ENCODE measurements at places on chromosomes 2 and 18.

DNA sequence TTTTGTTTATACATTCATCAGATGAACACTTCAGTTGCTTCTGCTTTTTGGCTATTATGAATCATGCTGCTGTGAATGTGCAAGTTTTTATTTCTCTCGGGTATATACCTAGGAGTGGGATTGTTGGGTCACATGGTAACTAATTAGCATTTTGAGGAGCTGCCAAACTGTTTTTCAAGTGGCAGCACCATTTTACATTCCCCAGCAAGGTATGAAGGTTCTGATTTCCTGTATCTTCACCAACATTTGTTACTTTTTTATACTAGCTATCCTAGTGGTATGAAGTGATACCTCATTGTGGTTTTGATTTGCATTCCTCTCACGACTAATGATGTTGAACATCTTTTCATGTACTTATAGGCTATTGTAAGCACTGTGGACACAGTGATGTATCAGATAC, 53.9 kb downstream of the DYNC1I2 start:
- no peak for DNase-seq

DNA sequence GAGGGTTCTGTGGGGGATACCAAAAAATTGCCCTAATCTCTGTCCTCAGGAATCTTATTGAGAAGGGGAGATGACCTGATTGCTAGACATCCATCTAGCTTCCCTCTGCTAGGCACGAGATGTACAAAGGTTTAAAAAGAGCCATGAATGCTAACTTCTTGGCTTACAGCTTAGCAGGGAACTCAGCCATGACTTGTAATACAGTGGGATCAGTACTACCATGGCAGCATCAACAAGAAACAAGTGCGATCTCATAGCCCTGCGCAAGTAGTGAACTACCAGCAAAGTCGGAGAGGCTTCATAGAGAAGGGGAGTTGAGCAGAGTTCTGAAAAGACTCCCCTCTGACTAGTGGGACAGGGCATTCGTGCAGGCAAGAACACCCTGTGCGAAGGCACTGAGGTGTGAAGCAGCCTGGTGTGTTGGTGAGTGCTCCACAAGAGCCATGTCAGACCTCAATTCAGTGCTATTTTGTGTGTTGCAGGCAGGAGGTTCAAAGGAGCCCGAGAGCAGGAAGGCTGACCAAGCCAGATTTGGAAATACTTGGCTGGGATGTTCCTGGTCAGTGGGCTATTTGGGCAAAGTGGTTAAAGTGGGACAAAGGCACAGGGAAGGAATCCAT, 130.0 kb downstream of the FMNL2 start:
- DNase-seq, result no peak

GRCh38 chr2:71691747-71692441, 238.5 kb downstream of the DYSF start:
- no peak for DNase-seq

DNA sequence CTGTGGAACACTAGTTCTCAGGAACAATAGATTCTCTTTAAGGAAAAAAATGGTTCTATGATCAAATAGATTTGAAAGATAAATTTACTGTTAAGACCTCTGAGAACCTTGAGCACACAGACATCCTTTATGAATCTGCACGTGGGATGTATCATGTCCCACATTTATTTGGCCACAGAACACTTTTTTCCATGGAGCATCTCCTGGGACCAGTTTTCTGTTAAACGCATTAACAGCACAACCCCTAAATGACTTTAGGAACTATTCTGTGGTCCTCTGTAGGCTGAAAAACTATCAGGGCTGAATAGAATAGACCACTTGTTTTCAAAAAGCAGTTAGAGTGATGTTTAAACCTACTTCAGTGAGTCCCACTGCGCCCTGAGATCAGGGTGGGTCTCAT, 132.2 kb upstream of the PID1 start:
- DNase-seq, result no peak

DNA sequence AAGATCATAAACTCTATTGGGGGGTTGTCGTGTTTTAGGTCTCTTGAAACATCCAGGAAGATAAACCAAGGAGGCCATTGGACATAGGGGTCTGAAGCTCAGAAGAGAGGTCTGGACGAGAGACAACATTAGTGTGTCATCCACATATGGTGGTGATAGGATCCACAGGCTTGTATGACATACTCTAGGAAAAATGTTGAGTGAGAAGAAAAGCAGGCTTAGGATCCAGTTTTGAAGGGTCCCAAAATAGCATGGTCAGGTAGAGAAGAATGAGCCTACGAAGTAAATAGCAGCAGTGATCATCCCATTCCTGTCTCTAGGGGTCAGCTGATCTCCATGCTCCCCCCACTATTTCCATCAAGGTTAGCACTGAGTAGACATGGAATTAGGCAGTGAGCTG, 166.8 kb downstream of the ANKRD30B start:
- no peak for DNase-seq

DNA sequence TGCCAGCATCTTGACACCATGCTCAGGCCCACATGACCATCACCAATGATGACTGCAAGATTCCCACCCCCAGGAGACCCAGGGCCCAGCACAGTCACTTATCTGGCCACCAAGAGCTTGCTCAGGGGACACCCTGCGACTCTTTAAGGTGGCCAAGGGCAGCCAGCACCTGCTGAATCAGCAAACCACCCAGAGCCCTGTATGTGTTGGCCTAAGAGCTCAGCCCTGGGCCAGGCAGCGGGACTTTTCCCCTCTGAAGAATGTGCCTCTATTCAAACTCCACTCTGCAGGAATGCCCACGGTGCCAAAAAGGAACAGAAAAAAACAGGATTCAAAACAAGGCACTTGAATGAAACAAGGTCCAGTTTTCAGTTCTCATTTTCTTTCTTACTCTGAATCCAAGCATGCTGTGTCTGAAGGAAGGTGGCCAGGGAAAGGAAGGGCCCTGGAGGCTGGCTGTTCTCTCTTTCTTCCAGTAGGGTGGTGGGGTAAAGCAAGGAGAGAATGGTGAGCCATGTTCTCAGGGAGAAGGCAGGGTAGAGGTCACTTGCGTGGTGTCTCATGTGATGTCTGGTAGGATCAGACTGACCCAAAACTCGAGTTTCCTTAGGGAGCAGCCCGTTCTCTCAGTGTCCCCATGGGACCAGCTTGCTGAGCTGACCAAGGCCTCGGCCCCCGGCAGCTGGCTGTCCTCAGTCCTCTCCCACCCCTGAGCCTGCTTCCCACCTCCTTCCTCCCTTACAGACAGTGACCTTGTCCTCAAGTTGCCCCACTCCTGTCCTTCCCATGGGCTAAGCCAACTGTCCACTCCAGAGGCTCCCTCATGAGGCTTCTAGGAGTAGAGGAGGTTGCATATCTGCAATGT, 150.0 kb downstream of the RNF152 start:
- DNase-seq, result no peak

GRCh38 chr2:23008951-23009350, 376.0 kb upstream of the KLHL29 start:
- no peak for DNase-seq

- no peak for DNase-seq
These were observed 8.5 kb upstream of the TWIST2 start for GRCh38 chr2:238839428-238839827.

GRCh38 chr18:13525381-13526029, 200.9 kb downstream of the FAM210A start:
- no peak for DNase-seq

DNA sequence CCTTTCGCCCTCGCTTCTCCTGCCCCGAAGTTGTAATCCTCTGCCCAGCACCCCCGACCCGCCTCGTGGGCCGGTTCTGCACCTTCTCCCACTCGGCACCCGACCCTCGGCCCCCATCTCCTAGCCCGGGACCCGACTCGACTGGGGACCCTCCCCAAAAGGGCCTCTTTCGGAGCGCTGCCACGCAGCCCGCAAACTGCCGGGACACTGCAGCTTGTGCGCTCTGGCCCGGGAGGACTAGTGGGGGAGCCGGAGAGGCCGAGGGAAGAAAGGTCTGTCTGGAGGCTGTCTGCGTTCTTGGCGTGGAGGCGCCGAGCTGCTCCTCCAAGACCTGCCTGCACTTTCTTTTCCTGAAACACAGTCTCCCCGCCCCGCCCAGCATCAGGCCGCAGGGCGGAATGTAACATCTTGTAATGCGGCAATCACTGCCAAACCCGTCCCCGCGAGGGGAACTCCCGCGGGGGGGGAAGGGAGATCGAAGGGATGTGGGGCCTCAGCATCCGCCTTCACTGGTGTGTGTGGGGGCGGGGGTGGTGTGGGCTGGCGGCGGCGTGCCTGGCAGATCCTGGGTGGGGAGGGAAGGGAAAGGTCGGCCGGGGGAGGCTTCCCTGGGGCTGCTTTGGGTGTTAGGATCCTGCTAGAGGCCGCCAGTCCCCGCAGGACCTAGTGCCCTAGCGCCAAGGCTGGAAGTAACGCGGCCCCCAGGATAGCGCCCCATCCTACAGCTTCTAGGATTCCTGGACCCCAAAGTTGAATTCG, 7.4 kb downstream of the DLX2 start:
- DNase-seq, result peak; percentile 71

- DNase-seq, result no peak
These were observed 516.8 kb downstream of the GALR1 start for GRCh38 chr18:77766421-77766820.

DNA sequence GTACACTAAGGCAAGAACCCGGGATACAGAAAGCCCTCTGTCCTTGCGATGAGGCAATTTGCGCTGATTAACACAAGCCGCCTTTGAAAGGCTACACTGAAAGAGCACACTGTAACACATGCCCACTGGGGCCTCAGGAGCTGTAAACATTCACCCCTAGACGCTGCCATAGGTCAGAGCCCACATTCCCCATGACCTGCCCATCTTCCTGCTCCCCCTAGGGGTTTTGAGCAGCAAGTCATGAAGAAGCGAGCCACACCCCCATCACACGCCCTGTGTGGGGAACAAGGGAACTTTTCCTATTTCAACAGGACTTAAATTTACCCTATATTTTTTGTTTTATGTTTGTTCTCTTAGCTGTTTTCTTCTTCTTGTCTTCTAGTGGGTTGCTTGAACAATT, 47.8 kb upstream of the SLC4A10 start:
- peak; percentile 22 for DNase-seq

DNA sequence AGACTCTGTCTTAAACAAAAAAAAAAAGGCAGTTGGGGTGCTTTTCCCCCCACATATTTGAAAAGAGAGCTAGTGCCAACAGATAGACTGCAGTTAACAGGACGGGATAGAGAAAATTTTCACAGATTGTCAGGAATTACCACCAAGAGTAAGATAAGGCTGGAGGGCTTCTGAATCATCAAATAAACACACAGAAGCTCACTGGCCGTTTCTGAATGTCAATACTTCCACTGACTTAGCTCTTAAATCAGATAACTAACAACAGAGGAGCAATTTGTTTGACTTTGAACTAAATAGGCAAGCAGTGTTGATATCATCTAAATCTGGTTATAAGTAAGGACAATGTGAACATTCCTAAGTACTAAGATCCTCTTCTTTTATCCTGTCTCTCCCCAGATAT, 34.7 kb downstream of the PIEZO2 start:
- no peak for DNase-seq

DNA sequence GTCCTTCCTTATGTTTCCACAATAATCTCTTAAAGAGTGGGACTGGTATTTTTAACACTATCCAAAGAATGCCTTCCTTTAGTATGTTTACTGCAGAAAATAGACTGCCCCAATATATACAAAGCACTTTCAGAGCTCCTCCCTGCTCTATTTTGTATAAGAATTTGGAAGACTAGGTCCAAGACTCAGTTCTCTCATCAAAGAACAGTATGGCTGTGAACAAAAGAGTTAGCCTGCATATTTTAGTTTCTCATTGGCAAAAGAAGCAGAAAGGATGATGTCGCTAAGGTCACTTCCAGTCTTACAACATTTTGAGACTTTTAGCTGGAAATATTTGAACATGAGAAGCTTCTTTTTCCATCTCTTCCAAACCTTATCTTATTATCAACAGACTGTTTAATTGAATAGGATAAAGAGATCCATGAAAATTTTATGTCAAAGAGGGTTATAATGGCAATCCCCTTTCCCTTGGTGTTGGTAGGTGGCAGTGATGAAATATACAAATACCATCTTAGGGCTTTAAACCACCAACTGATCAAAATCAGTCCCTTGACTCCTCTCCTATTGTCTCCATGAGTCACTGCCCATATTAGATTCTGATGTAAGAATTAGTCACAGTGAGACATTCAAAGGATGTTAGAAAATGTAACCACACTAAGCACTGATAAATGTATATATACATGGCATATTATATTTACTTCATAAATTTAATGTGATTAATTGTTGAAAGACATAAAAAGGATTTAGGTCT, 266.9 kb upstream of the DSEL start:
- DNase-seq, result peak; percentile 5

DNA sequence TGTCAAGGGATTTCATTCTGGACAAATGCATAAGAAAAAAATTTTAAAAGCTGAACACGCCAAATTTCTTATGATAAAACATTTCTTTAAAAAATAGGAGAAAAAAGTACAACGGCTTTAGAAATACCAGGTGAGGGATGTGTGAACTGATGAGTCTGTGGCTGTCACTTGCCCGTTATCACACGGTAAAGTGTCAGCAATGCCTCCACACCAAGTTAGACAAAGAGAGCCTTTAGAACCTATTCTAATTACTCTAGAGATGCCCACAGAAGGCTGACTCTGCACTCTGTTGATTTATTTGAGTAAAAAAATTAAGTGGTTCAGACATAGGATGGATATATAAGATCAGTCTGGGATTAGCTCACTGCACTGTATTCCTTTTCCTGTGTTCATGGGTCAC, 523.8 kb downstream of the RNF144A start:
- DNase-seq, result no peak

- no peak for DNase-seq
These were observed 46.2 kb downstream of the BCL2 start for GRCh38 chr18:63273222-63273927.

DNA sequence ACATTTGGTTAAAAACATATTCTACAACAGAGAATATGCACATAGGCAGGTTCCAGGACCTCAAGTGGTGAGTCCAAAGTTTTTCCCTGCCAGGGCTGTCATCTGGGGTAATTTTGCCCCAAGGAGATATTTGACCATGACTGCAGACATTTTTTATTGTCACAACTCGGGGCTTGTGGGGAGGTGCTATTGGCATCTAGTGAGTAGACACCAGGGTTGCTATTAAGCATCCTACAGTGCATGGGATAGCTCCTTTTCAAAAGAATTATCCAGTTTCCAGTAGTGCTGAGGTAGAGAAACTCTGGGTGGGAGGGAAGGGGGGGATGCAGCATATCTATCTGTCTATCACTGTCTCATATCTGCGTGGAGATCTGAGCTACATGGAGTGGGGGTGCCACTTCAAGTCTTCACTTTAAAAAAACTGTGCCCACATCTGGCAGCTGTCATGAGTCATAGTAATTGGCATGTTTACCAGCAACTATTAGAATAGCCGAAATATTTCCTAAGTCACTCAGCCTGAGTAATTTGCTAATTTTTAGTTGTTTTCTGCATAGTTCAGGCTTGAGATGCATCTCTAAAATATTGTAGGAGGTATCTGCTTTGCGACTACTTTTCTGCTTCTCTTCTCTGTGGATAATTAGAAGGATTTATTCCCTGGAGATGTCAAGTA, 254.0 kb upstream of the RBMS1 start:
- DNase-seq, result no peak

DNA sequence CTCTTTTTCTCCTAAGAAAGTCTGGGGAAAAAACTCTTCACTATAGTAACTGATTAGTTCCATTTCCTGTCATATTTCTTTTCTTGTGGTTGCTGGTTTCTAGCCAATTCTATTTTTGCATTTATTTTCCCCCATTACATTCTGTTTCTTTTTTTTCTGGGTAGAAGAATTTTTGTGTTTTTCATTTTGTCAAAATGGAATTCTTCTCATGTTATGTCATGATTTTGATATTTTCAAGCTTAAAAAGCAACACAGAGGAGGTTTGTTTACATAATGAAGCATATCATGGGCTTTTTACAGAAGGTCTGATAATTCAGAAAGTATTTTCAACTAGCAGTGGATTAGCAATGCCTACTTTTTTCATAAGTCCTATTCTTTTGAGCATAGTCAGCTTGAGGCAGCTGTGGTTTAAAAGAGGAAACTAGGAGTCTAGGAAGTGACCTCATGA, 102.0 kb downstream of the MAP2 start:
- DNase-seq, result no peak
